ENCODE measurements at places on chromosomes 2 and 18. TPM values are rescaled to one million over a fixed set of nuclear protein-coding genes. Genes with fewer than 3 reads are reported as not detected.

ALPI gene
- total RNA-seq = not detected

INHA gene
- 0.82 TPM for total RNA-seq

PLGLB2 gene
- total RNA-seq = 4.6 TPM

STPG4 gene
- not detected for total RNA-seq

AQP12A gene
- total RNA-seq = not detected

SIX3 gene
- 35.2 TPM for total RNA-seq

Measured in camera-type eye (tissue), 1 donor.